HCT116 (cell line): ENCODE measurements at places on chromosomes 13 and 19. TPM values are rescaled to one million over a fixed set of nuclear protein-coding genes. Genes with fewer than 3 reads are reported as not detected.
A peak's percentile ranks its signal among the peaks of the same experiment; 100 is the strongest.

DNA sequence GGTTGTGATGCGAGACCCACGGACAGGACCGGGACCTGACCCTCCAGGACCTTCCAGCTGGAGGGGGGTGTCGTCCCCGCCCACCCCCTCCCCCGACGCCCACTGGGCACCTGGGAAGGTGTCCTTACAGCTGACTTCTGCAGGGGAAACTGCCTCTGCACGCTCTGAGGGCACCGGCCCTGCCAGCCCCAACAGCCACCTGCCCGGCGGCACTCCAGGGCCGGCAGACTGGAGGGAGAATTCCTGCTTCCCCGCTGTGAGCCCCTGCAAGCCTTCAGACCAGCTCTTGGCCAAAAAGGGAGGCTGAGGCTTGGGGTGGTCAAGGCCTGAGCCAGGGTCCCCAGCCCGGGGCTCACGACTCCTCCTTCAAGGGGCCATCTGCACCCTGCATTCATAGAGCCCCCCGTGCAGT lies 1.2 kb downstream of the CNN2 start:
- DNase-seq = no peak
- H3K27ac ChIP-seq = peak overlapping the region; percentile 99
- peaks cover 16% of the 10 kb centered on the region for H3K36me3 ChIP-seq
- peak overlapping the region; percentile 99 for H3K4me3 ChIP-seq
- H3K4me1 ChIP-seq = peaks cover 34% of the 10 kb centered on the region
- H3K27me3 ChIP-seq = no peaks in the 10 kb centered on the region

MCEMP1 gene
- not detected for total RNA-seq

DNA sequence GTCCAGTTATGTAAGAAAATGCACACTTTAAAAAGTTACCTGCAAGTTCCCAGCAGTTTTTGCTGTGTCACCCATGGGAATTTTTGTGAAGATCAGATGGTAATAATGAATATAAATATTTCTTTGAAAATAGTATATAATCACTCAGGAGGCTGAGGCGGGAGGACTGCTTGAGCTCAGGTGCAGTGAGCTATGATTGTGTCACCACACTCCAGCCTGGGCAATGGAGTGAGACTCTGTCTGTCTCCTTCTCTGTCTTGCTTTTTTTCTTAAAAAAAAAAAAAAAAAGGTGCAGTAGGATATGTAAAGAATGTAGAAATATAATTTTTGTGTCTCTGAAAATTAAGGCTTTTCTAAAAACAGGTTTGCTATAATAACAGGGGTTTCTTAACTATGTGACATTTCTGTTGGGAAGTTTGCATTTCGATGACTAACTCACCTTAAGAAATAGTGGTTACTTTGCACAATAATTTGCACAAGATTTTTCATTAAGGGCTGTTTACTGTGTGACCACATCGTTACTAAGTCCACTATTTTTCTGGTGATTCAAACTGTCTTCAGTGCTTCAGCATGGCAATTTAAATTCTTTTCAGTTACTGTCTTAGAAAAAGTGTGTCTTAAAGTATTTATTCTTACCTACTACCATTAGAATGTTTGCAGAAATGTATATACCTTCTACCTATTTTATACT lies 37.3 kb downstream of the DNAJC3 start:
- 0 out of 2 replicates have a peak, but pooled peaks cover 3% of the 10 kb centered on the region for H3K36me3 ChIP-seq
- DNase-seq = no peak
- H3K27ac ChIP-seq = no peak overlapping the region
- H3K4me3 ChIP-seq = no peak overlapping the region
- no peaks in the 10 kb centered on the region for H3K4me1 ChIP-seq
- H3K27me3 ChIP-seq = no peaks in the 10 kb centered on the region

GRCh38 chr13:50359041-50359367 lies 343.8 kb downstream of the KCNRG start:
- H3K36me3 ChIP-seq = no peaks in the 10 kb centered on the region
- H3K27ac ChIP-seq = no peak overlapping the region
- DNase-seq = no peak
- H3K27me3 ChIP-seq = no peaks in the 10 kb centered on the region
- no peaks in the 10 kb centered on the region; the same call in 1 of the 2 replicates for H3K4me1 ChIP-seq
- H3K4me3 ChIP-seq = no peak overlapping the region

DNA sequence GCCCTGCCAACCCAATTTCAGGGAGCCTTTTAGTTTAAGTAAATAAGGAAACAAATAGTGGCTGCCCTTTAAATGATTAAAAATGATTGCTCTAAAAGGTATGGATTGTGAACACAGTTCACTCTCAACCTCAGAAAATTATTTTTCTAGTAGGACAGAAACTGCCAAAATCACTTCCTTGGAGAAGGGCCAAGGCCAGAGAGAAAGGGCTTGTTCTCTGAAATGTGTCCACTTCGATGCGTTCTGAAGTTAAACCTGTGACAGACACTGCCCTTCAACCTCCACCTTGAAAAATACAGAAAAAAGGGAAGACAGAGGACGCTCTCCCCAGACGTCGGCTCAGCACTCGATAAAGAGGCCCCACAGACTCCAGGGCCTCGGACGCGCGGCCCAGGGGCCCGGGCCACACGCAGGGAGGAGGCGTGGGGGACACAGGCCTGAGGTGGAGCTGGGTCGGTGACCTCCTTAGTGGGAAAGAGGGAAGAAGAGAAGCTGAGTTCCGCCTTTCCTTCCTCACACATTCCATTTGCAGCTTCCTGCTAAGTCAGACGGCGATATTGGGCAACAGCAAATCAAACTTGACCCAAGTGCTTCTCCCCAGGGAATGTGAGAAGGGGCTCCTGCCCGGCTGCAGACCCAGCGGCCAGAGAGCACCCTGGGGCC lies 63.6 kb downstream of the RASA3 start:
- H3K27ac ChIP-seq = no peak overlapping the region
- no peaks in the 10 kb centered on the region for H3K27me3 ChIP-seq
- no peak for DNase-seq

CAMSAP3 gene
- 24.0 TPM for total RNA-seq

ALKBH6 gene
- total RNA-seq = 28.6 TPM

SLC17A7 gene
- total RNA-seq = 1.8 TPM

DNA sequence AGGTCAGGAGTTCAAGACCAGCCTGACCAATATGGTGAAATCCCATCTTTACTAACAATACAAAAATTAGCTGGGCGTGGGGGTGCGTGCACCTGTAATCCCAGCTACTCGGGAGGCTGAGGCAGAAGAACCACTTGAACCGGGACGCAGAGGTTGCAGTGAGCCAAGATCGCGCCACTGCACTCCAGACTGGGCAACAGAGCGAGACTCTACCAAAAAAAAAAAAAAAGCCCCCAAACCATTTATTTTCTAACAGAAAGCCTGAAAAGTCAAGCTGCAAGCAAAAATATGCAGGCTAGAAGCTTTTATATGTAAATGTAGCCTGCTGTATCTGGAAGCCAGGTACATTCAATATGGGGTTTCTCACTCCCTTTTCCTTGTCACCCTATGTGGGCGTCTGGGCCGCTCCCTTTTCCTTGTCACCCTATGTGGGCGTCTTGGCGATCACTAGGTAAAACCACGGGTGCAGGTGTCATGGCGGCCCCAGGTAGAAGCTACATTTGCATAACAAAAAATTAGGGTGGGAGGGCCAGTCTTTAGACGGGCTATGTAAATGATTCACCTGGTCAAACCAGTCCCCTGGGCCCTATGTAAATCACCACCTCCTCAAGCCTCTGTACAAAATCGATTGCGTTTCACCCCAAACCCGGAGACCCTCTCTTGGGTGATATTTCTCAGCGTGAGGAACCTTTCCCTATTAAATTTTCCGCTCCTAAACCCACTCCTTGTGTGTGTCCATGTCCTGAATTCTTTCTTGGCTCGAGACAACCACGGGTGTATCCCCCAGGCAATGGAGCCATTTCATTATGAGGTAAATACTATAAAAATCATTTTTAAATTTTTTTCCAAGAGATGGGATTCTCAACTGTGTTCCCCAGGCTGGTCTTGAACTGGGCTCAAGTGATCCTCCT lies 2.1 kb downstream of the TRIM13 start:
- peaks cover 19% of the 10 kb centered on the region for H3K4me1 ChIP-seq
- no peak overlapping the region for H3K27ac ChIP-seq
- H3K4me3 ChIP-seq = no peak overlapping the region
- DNase-seq = no peak

GRCh38 chr13:99354371-99354951 lies 47.3 kb upstream of the GPR183 start:
- no peak for DNase-seq
- H3K27me3 ChIP-seq = no peaks in the 10 kb centered on the region
- no peak overlapping the region for H3K4me3 ChIP-seq

- no peaks in the 10 kb centered on the region for H3K4me1 ChIP-seq
- H3K27ac ChIP-seq = no peak overlapping the region
- H3K36me3 ChIP-seq = no peaks in the 10 kb centered on the region
- DNase-seq = no peak
- H3K27me3 ChIP-seq = no peaks in the 10 kb centered on the region
Observed at GRCh38 chr19:46472592-46472991, 1.2 kb upstream of the PNMA8A start.

GRCh38 chr13:101654883-101655282 lies 202.4 kb downstream of the ITGBL1 start:
- no peaks in the 10 kb centered on the region for H3K4me1 ChIP-seq
- H3K27me3 ChIP-seq = no peaks in the 10 kb centered on the region
- no peak overlapping the region for H3K4me3 ChIP-seq
- H3K27ac ChIP-seq = no peak overlapping the region
- no peaks in the 10 kb centered on the region for H3K36me3 ChIP-seq
- DNase-seq = no peak

- H3K4me1 ChIP-seq = no peaks in the 10 kb centered on the region
- H3K4me3 ChIP-seq = no peak overlapping the region
- H3K27me3 ChIP-seq = no peaks in the 10 kb centered on the region
- no peak for DNase-seq
- H3K36me3 ChIP-seq = no peaks in the 10 kb centered on the region
Observed at GRCh38 chr19:34034318-34034846, 137.9 kb upstream of the LSM14A start.
